ENCODE measurements at places on chromosomes 1 and 21.
A peak's percentile ranks its signal among the peaks of the same experiment; 100 is the strongest.

DNA sequence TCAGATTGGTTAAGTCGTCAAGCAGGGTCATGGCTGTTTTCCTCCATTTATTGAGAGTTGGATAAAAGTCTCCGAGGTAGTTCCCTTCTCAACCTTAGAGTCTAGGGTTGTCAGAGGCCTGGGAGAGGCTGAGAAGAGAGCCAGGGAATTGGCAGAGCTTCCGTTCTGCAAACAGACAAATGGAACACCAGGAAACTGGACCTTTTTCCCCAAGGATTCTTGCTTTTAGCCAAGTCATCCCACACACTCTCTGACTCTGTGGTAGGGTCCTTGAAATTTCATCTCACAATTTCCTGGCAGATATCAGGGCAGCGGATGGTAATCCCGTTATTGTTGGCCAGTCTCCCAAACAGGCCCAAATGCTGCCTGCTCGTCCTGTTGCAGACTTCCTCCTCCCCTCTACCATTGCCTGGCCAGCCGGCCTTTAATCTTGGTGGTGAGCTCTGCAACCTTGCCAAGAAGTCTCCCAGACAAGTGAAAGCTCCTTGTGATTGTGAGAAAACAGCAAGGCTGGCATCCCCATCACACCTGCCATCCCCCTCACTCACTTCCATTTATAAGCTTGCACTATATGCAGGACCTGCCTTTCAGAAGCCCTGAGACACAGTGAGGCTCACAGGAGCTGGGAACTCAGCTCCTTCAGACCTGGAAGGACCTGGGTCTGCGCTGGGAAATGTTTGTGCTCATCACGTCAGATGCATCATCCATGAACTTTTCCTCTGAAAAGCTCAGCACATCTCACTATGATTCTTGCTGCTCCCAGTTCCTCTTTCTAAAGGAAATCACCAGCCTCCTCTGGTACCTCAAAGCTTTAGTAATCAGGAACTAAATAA lies 13.7 kb upstream of the SRP9 start:
- DNase-seq, result peak; percentile 23

- no peak for DNase-seq
Observed at GRCh38 chr1:161872506-161872905, 106.4 kb downstream of the ATF6 start.

- no peak for DNase-seq
Observed at GRCh38 chr1:3956527-3957170, 56.6 kb upstream of the C1orf174 start.

DNA sequence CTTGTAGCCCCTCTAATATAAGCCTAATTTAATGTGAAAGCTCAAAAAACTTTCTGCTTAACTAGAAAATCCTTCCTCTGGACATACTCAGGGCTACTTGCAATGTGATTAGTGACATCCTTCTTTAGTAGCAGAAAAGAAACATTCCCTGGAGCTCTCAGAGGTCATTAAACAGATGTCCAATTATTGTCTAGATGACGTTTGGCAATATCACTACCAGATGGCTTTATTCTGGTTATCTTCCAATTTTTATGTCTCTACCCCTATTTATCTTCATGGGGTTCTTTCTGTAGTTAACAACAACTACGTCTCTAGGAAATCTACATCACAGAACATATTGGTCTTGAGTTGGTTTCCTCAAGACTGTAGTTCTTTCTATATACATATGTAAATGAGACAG lies 44.2 kb downstream of the CTH start:
- no peak for DNase-seq

DNA sequence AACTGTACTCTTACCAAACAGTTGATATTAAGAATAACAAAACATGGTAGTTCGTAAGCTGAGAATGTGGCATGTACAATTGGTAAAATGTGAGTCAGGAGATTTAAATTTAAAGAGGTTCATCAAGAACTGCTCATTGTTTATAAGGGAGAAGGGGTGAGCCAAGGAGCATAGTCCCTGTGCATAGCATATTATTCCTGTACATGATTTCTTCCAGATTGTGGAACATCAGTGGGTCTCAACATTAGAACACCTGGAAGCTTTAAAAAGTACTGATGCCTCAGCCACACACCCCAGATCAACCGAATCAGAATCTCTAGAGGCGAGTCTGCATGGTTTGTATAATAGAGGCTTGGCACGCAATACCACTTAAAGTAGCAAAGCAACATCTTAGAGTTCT lies 56.1 kb downstream of the KCTD3 start:
- no peak for DNase-seq

GRCh38 chr1:923991-924655 lies 400 bp downstream of the SAMD11 start:
- DNase-seq, result no peak

DNA sequence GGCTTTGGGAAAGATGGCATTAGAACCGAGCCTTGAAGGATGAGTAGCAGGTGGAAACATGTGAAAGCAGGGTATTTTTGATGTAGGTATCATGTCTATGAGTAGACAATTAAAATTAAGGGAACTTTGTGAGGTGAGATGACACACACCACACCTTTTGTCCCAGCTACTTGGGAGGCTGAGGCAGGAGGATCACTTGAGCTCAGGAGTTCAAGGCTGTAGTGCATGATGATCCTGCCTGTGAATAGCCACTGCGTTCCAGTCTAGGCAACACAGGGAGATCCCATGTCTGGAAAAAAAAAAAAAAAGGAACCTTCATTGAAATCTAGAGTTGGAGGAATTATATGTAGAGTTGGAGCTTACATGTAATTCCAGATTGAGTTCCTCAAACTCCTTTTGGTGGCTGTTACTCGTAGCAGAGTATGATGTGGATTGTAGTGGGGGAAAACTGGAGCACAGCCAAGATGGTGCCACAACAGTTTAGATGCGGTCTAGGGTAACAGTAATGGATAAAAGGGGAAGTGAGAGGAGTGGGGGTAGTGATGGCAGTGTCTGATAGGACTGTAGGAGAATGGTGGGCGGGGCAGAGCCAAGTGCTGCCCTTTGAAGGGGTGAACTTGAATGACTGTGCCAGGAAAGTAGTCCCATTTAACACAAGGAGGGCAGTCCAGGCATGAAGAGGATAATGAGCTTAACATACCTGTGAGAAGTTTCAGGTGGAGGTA lies 17.4 kb downstream of the AK4 start:
- no peak for DNase-seq

DNA sequence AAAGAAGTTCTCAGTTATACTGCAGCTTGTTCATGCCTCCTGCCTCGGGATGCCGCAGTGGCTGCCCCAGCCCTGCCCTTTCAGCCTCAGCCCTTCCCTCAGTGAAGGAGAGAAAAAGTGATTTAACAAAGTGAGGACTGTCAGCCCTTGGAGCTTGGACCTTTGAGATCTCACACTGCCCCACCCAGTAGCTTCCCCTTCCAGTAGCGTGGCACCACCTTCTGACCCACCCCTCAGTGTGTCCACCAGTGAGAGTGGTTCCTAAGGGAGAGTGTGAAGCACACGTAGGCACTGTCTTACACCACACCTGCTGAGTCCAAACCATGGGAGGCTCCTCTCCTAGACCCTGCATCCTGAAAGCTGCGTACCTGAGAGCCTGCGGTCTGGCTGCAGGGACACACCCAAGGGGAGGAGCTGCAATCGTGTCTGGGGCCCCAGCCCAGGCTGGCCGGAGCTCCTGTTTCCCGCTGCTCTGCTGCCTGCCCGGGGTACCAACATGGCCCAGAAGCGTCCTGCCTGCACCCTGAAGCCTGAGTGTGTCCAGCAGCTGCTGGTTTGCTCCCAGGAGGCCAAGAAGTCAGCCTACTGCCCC lies at the start of gene CDA:
Gene CDA, plus strand, starts transcription at position 464 of the 592 bp plus-strand sequence. Its CDS starts 33 bp downstream, at position 497.
- no peak for DNase-seq

DNA sequence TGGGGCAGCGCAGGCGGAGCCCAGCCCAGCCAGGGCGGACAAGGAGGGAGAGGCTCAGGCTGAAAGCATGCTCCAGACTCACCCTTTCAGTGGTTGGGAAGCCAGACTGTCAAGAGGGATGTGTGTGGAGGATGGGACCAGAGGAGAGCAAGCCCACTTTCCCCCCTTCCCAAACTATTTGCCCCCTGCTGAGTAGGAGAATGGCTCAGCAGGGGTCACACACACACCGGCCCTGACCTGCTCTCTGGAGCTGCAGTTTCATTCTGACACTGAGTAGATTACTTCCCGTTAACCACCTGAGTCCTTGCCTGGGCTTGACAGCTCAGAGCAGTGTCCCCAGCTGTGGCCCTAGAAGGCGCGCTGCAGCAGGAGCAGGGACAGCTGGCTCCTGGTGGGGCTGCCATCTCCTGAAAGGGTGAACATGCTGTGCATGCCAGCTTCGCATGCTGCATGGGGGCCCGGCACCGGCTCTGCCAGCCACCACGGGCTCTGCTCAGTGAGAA lies 51.6 kb upstream of the CNTN2 start:
- DNase-seq, result no peak

DNA sequence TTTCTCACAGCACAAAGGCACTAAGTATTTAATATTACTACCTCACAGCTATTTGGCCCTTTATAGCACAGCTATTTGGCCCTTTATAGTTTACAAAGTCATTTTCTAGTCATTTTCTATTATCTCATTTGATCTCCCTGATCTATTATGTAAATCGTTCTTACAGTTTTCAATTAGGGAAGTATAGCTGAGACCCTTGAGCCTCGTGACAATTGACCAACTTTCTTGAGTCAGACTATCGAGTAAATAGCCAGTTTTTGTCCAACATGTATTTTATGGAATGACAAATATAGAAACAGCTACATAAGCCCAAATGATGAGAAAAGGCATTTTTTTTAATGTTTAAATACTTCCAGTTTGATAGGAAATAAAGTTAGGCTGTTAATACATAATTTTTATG lies 7.0 kb upstream of the ANGPTL1 start:
- no peak for DNase-seq

DNA sequence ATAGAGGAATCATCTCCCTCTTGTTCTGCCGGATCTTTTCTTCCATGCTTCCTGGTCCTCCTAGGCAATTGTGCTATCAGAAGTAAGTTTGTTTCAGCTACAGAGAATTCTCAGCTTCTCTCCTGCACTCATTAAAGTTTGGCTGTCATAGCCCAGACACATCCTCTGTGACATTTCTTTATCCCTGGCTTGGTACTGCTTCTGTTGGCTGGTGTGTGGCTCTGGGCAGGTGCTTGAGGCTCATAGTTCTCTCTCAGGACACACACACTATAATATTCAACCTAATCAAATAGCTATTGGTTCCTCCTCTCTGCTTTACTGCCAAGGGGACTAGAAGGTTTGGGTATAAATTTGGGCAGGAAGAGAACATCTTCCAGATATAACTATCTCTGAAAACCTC lies 172.1 kb downstream of the ROR1 start:
- no peak for DNase-seq

GRCh38 chr1:160618763-160619274 lies 28.0 kb downstream of the SLAMF1 start:
- no peak for DNase-seq

DNA sequence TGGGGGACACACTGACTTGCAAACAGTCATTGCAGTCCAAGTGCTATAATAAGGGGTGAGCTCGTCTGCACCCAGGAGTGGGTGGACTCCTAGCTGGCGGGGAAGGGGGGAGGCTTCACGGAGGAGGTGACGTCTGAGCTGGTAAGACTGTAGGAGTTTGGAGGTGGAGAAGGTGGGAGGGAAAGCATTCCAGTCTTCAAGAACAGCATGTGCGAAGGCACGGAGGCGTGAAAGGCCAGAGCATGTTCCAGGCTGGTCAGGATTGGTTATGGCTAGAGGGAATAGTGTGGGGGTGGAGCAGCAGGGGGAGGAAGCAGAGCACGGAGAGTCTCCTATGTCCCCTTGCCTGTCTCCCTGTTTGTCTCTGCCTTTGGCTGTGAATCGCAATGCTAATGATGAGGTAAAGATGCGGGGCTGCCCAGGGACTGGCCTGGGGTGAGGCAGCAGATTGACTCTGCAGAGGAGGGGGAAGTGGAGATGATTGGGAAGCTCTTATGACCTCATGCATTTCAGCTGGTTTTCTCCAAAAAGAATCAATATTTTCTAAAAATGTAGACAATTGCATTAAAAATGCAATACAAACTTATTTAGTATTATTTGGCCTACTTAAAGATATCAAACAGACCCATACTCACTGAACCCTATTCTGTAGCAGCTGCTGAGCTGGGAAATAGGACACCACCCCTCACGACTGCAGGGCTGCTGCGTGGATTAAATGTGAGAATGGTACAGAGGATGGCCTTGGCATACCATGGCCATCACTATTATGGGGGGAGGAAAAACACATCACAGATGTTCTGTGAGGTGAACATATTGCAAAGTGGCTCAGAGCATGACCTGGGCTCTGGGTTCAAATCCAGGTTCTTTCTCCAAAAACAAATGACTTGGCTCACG lies 2.6 kb upstream of the ZNF436 start:
- DNase-seq, result no peak

- peak; percentile 2 for DNase-seq
Observed at GRCh38 chr1:106515375-106515774, 541.1 kb upstream of the PRMT6 start.

GRCh38 chr1:11245904-11246719 lies 16.2 kb downstream of the MTOR start:
- DNase-seq, result no peak

DNA sequence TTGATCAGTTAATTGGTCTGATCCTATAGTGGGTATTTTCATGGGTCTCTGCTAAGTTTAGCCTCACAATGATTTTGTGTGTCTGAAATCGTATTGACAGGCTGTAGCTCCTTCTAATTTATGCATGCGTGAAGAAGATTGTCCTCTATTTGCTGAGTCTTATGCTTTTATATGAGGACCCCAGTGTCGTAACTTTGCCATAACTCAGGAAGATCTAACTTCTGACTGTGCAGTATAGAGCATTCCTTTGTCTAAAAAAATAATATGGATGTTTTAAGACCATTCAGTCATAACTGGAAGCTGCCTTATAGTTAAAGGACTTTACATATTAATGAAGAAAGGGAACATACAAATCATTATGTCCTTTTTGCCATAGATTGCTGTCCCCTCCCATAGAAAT lies 73.3 kb downstream of the CAMTA1 start:
- DNase-seq, result no peak

DNA sequence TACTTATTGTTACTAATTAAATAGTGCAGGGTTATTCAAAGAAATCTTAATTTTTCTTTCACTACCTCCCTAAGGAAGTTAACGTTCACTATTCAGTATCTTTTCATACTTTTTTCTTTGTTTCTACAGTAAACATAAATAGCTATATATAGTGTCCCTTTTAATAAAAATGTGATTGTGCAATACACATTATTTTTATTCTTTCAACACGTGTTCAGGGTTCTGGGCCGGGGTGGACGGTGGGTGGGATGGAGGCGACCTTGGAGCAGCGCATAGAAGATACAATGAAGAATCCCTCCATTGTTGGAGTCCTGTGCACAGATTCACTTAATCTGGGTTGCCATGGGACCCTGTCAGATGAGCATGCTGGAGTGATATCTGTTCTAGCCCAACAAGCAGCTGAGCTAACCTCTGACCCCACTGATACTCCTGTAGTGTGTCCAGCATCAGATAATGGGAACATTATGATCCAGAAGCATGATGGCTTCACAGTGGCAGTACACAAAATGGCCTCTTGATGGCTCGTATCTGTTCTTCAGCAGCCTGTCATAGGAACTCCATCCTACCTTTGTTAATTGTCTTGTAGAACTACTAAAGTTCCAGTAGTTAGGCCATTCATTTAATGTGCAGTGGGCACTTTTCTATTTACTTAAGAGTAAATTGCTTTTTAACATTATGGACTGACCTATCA lies 155.9 kb upstream of the L1TD1 start:
- DNase-seq, result no peak

Measured in NCI-H1092 (cell line).